ENCODE measurements at places on chromosomes 12 and 14. TPM values are rescaled to one million over a fixed set of nuclear protein-coding genes. Genes with fewer than 3 reads are reported as not detected.

Gene SLC10A1
- not detected for total RNA-seq

Gene ERP27
- total RNA-seq = 0.13 TPM

Gene COCH
- 6.3 TPM for total RNA-seq

Gene ACVR1B
- 7.7 TPM for total RNA-seq

Gene ACACB
- total RNA-seq = 10.3 TPM

Gene PTGER2
- total RNA-seq = 1.4 TPM

Gene PPM1H
- 3.3 TPM for total RNA-seq

GRCh38 chr14:74081491-74081890 lies 2.8 kb downstream of the ALDH6A1 start:
- H3K4me1 ChIP-seq = peaks cover 9% of the 10 kb centered on the region
- no peaks in the 10 kb centered on the region for H3K36me3 ChIP-seq
- DNase-seq = no peak
- peak overlapping the region; percentile 9 for H3K27ac ChIP-seq
- no peak overlapping the region for H3K4me3 ChIP-seq

- H3K4me3 ChIP-seq = no peak overlapping the region
- DNase-seq = no peak
- peaks cover 3% of the 10 kb centered on the region for H3K27me3 ChIP-seq
Measured at GRCh38 chr12:55957106-55957859, 8.6 kb downstream of the PMEL start.

GRCh38 chr14:59217011-59217410 lies 28.5 kb downstream of the DAAM1 start:
- H3K27me3 ChIP-seq = no peaks in the 10 kb centered on the region
- H3K4me1 ChIP-seq = peaks cover 30% of the 10 kb centered on the region
- H3K36me3 ChIP-seq = peaks cover 2% of the 10 kb centered on the region
- no peak overlapping the region for H3K4me3 ChIP-seq
- no peak for DNase-seq
- H3K27ac ChIP-seq = no peak overlapping the region

DNA sequence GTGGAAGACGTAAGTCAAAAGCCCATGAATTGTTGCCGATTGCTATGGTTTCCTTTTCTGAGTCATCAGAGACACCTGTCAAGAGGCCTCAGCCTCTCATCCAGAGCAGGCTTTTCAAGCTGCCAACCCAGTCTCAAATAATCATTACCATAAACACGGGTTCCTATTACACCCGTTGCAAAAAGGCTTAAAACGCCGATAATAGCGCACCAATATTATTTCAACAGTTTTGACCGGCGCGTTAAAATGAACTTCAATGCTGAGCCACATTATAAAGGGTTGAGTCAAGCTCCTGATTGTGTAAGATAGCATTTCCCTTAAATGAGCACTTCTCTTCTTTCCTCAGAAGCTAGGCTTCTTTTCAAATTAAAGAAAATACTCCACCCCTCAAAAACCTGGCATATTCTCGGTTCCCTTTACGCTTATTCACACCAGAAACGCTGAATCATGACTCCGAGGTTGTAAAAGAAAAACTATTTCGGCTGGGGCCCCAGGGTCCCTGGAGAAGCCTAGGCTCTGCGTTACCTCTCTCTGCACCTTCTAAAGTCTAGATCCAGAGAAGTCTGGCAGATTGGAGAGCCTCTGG lies 1.4 kb downstream of the TMTC1 start:
- H3K4me1 ChIP-seq = peaks cover 8% of the 10 kb centered on the region
- peaks cover 8% of the 10 kb centered on the region for H3K27me3 ChIP-seq
- no peaks in the 10 kb centered on the region for H3K36me3 ChIP-seq
- peak overlapping the region; percentile 74 for H3K4me3 ChIP-seq
- H3K27ac ChIP-seq = peak overlapping the region; percentile 79
- DNase-seq = peak; percentile 78

GRCh38 chr14:55756078-55756477 lies 176.1 kb downstream of the KTN1 start:
- DNase-seq = no peak
- no peaks in the 10 kb centered on the region for H3K36me3 ChIP-seq
- no peaks in the 10 kb centered on the region for H3K27me3 ChIP-seq

DNA sequence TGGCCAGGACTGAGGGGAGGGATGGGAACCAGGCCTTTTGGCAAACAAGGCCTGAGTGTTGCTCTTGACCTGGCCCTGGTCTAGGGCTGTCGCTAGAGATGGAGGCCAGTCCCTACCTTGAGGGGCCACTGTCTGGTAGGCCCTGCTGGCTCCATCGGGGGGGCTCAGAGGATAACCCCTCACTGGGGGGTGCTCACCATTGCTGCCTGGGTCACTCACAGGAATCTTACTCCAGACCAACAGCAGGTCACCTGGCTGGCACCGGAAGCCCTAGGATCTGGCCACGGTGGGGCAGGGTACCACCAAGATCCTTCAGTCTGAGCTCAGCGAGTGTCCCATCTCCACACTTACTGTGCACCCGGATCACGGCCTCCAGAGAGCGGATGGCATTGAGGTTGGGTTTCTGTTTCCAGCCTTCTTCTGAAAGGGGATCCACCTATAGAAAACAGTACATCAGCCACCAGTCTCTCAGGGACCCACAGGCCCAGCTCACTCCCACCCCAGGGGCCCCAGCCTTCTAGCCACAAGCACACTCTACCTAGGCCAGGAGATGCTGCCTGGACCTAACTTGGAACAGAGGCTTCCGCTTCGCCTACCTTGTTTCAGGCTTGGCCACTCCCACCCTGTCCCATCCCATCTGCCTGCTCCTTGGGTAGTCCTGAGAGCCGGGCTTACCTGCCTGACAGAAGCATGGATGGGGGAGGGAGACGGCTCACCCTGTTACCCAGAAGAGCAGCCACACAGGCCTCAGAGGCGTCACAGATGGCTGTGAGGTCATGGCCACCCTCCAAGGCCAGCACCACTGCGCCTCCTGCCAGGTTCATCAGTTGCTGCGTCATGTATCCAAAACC lies 12.2 kb downstream of the SLC48A1 start:
- no peak overlapping the region for H3K27ac ChIP-seq
- no peak overlapping the region for H3K4me3 ChIP-seq
- no peaks in the 10 kb centered on the region for H3K27me3 ChIP-seq
- no peak for DNase-seq

- no peaks in the 10 kb centered on the region for H3K27me3 ChIP-seq
- no peak overlapping the region for H3K4me3 ChIP-seq
- no peaks in the 10 kb centered on the region for H3K36me3 ChIP-seq
- H3K4me1 ChIP-seq = no peaks in the 10 kb centered on the region
- H3K27ac ChIP-seq = no peak overlapping the region
Measured at GRCh38 chr14:39469094-39469710, 37.0 kb upstream of the FBXO33 start.

- peak; percentile 49 for DNase-seq
- no peaks in the 10 kb centered on the region for H3K36me3 ChIP-seq
- no peak overlapping the region for H3K27ac ChIP-seq
- H3K4me1 ChIP-seq = peaks cover 5% of the 10 kb centered on the region
Measured at GRCh38 chr14:54450535-54450934, 9.4 kb upstream of the CNIH1 start.

GRCh38 chr12:3199551-3200031 lies 122.4 kb downstream of the TSPAN9 start:
- peaks cover 20% of the 10 kb centered on the region for H3K27me3 ChIP-seq
- peak; percentile 64 for DNase-seq
- H3K4me1 ChIP-seq = peaks cover 49% of the 10 kb centered on the region
- peak overlapping the region; percentile 69 for H3K27ac ChIP-seq

DNA sequence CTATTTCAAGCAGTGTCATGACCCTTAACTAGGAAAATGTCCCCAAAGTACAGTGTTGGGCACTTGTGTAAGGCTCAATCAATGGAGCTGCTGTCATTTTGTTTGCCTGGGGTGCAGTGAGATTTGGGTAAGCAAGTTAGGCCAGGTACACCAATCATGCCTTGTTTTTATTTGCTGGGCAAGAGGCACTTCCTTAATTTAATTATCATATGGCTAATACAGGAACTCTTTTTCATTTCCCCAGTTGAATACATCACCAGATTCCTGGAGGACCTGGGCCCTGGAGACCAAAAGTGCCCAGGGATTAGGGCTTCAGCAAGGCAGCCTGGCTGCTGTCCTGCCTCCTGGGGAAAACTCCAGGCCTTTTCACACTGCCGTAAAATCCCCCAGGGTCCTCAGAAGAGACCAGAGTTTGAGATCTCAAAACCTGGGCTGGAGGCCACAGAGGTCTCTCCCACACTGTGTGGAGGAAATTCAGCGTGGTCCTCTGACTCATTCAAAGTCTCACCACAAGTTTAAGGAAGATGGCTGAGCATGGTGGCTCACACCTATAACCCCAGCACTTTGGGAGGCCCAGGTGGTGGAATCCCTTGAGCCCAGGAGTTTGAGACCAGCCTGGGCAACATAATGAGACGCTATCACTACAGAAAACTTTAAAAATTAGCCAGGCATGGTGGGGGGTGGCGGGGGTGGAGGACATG lies 28.4 kb upstream of the FOXN3 start:
- peaks cover 4% of the 10 kb centered on the region for H3K4me1 ChIP-seq
- H3K36me3 ChIP-seq = no peaks in the 10 kb centered on the region
- no peak overlapping the region for H3K4me3 ChIP-seq
- H3K27ac ChIP-seq = no peak overlapping the region
- no peak for DNase-seq

DNA sequence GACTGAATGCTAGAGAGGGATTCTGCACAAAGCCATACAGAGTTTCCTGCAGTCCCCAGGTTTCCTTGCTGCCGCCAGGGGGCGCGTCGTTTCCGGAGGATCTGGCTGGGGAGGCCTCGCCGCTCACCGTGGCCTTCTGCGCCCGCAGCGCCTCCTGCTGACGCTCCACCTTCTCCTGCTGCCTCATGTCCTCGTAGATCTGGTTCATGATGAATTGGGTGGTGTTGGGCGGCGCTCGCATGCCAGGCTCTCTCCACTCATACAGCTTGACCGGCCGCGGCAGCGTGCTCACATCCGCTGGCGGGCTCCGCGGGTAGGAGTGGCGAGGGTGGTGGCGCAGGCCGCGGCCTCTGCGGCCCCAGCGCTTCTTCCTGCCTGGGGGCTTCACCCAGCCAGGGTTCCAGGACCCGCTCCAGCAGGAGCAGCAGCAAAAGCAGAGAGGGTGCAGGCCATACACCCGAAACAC lies 987 bp downstream of the CCER1 start:
- no peak overlapping the region for H3K4me3 ChIP-seq
- H3K36me3 ChIP-seq = no peaks in the 10 kb centered on the region
- no peak overlapping the region for H3K27ac ChIP-seq
- DNase-seq = no peak
- H3K4me1 ChIP-seq = no peaks in the 10 kb centered on the region

DNA sequence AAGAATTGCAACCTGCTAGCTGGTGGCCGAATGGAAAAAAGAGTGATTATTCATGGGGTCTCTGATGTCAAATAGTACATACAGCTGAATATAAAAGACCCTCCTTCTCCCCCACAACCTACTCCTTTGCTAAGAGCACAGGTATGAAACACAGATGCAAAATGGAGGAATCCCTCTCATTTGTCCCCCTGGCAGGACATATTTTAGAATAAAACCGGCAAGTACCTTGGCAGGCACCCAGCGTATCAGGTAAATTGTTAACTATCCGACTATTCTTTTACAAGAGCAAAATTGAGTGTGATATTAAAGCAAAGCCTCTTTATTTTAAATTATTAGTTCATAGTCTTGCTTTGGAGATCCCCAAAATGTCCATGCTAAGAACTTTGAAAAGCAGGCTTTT lies 73.7 kb upstream of the USP44 start:
- DNase-seq = no peak
- H3K27ac ChIP-seq = peak overlapping the region; percentile 74
- no peaks in the 10 kb centered on the region for H3K36me3 ChIP-seq
- H3K4me3 ChIP-seq = no peak overlapping the region

- no peak for DNase-seq
- no peak overlapping the region for H3K27ac ChIP-seq
- H3K27me3 ChIP-seq = no peaks in the 10 kb centered on the region
- H3K4me3 ChIP-seq = no peak overlapping the region
Measured at GRCh38 chr14:46672128-46672527, 20.5 kb upstream of the RPL10L start.

- no peak overlapping the region for H3K4me3 ChIP-seq
- no peaks in the 10 kb centered on the region for H3K27me3 ChIP-seq
- H3K27ac ChIP-seq = no peak overlapping the region
Measured at GRCh38 chr12:66637699-66638301, 41.1 kb downstream of the GRIP1 start.

- peak overlapping the region; percentile 39 for H3K27ac ChIP-seq
- peaks cover 18% of the 10 kb centered on the region for H3K4me1 ChIP-seq
- no peaks in the 10 kb centered on the region for H3K27me3 ChIP-seq
- H3K4me3 ChIP-seq = no peak overlapping the region
- H3K36me3 ChIP-seq = no peaks in the 10 kb centered on the region
- peak; percentile 59 for DNase-seq
Measured at GRCh38 chr12:94718114-94718513, 67.8 kb upstream of the TMCC3 start.

- peak; percentile 47 for DNase-seq
- H3K27me3 ChIP-seq = no peaks in the 10 kb centered on the region
- peak overlapping the region; percentile 86 for H3K4me3 ChIP-seq
- peaks cover 8% of the 10 kb centered on the region for H3K4me1 ChIP-seq
Measured at GRCh38 chr14:31205681-31206535, 1.7 kb downstream of the HECTD1 start.

DNA sequence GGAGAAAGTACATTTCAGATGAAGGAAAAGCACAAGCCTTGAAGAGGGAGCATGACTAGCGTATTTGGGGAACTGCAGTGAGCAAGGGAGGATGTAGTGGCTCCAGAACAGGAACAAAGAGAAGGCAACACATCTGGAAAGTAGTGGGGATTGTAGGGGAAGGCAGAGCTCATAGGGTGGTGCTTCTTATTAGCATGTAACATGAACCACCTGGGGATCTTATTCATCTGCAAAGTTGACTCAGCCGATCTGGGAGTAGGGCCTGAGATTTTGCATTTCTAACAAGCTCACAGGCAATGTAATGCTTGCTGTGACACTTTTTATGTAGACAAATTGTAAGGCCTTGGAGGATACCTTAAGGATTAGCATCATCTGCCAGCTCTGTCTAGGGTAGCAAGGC lies 447.3 kb downstream of the NELL2 start:
- H3K27ac ChIP-seq = no peak overlapping the region
- no peaks in the 10 kb centered on the region for H3K4me1 ChIP-seq
- DNase-seq = no peak
- H3K36me3 ChIP-seq = no peaks in the 10 kb centered on the region
- H3K27me3 ChIP-seq = no peaks in the 10 kb centered on the region

- no peak overlapping the region for H3K27ac ChIP-seq
- H3K4me1 ChIP-seq = no peaks in the 10 kb centered on the region
- no peaks in the 10 kb centered on the region for H3K27me3 ChIP-seq
- no peaks in the 10 kb centered on the region for H3K36me3 ChIP-seq
- H3K4me3 ChIP-seq = no peak overlapping the region
Measured at GRCh38 chr12:90562671-90563070, 392.3 kb downstream of the CCER1 start.

GRCh38 chr12:53118751-53119300 lies 15.5 kb downstream of the SOAT2 start:
- H3K4me3 ChIP-seq = no peak overlapping the region
- no peak overlapping the region for H3K27ac ChIP-seq
- peaks cover 13% of the 10 kb centered on the region for H3K4me1 ChIP-seq
